DMS 273 treated with DMSO at 0.1 percent for 48 hours (cell line): ENCODE measurements at places on chromosomes 6 and 20.
A peak's percentile ranks its signal among the peaks of the same experiment; 100 is the strongest.

DNA sequence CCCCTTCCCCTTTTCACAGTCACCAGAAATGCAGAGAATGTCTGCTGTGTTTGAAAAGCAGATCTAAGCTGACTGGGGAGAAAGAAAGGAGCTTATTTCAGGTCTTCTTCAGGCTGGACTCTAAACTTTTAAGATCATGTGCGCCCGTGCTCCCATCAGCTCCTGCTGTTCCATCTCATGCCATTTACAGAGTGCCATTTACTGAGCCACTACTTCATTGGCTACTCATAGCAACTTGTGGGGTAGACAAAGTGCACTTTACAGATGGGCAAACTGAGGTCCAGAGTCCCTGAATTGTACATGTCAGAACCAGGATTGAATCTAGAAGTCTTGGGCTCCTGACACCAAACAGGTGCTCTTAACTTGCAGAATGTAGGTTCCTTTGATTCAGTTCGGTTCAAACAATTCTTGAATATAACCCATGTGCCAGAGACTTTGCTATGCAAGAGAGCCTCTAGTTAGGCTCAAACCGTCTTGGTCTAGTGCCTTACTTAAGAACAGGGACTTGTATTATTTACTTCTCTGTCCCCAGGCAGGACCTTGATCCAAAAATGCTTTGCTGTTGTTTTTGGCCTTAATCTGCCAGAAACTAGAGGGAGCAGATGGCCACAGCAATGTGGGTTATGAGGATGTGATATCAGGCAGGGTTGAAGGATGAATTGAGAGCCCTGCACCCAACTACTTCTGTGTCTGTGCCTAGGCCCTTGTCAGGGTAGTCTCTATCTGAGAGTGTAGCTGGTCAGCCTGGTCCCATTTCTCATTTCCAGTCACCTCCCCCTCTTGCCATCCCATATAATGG lies 56.4 kb downstream of the RALY start:
- no peak for DNase-seq

DNA sequence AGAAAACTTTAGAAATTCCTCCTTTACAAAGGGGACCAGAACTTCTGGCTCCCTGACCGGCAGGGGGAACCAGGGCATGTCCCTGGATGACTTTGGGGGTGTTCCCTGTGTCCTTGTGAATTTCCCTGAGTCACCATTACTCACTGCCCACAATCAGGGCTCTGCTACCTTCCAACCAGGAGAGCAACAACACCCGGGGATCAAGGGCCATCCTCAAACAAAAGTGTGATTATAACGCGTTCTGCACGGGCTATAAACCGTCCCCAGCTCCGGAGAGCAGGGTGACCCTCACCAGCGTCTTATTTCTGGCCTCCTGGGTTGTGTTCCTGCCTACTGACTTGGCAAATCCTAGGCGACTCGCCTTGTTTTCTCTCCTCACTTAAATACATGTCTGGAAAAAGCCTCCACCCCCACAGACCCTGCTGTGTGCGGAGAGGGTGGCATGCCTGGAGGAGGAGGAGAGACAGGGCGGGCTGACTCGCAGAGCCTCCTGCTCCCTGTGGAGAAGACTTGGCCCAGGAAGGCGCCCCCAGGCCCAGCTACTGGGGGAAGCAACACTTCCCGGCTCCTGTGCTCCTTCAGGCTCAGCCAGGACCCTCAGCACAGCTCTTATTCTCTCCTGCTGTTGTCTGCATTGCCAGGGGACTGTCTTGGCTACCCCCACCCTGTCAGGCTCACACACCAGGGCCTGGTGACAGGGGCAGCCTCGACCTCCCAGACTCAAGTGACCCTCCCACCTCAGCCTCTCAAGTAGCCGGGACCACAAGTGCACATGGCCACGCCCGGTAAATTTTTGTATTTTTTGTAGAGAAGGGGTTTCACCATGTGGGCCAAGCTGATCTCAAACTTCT lies 54.1 kb downstream of the FGD2 start:
- peak; percentile 80 for DNase-seq

GRCh38 chr20:46757754-46758678 lies 48.6 kb downstream of the SLC2A10 start:
- DNase-seq: peak; percentile 41

DNA sequence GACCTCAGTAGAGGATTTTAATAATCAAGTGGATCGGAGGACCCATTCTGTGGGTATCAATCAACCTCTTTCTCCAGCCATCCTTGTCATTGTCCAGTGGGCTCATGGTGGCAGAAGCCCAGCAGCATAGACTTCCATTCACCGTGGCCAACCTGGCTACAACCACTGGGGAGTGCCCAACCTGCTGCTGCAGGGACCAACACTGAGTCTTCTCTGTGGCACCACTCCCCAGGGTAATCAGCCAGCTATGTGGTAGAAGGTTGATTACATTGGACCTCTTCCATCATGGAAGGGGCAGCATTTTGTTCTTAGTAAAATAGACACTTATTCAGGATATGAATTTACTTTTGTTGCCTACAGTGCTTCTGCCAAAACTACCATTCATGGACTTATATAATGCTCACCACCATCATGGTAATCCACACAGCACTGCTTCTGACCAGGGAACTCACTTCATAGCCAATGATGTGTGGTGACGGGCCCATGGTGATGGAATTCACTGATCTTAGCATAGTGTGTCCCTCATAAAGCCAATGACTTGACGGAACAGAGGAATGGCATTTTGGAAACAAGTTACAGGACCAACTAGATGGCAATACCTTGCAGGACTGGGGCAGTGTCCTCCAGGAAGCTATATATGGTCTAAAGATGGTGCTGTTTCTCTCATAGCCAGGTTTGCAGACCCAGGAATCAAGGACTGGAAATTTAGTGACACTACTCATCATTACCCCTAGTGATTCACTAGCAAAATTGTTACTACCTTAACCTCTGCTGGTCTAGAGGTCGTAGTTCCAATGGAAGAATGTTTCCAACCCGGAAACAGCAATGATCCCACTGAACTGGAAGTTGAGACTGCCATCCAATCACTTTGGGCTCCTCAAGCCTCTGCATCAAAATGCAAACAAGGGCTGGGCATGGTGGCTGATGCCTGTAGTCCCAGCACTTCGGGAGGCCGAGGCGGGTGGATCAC lies 7.6 kb downstream of the CD24 start:
- DNase-seq: no peak

GRCh38 chr6:35634316-35634715 lies 54.4 kb downstream of the FKBP5 start:
- no peak for DNase-seq

DNA sequence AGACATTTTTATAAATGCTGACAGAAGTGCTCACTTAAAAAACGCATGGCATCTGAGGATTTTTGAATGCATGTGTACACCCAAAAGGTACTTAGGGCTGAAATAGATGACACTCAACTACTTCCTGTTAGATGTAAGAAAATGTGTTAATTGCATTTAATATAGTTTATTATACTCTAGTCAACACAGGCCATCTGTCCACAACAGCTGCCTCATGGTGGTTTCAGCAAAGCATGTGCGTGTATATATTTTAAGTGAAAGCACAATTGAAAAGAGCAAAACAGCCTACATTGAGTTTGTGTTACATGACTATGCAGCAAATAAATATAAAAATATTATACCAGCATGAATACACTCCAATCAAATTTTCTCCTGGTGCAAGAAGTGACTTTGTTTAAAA lies 1233.0 kb upstream of the EYS start:
- DNase-seq: no peak

- no peak for DNase-seq
These were observed 80.2 kb downstream of the AFDN start for GRCh38 chr6:167906899-167907298.

DNA sequence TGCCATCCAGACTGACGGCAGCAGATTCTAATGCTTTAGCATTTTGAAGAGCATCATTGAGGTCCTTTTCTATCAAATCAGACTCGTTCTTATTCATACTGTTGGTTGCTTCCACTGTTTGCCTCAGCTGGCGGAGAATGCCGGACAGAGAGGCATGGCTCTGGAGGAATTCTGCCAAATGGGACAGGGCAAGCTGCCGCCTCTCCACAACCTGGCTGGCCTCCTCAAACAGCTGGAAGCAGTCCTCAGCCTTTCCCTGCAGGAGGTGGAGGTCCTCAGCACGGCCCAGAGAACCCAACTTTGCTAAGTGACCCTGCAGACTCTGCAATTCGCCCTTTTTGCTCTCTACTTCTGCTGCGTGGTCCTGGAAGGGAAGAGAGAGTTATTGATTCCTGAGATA lies 220.5 kb downstream of the SYNE1 start:
- no peak for DNase-seq

GRCh38 chr6:52389626-52390360 lies 27.8 kb downstream of the PAQR8 start:
- DNase-seq: no peak

GRCh38 chr20:44596876-44597275 lies 14.5 kb downstream of the PKIG start:
- no peak for DNase-seq

DNA sequence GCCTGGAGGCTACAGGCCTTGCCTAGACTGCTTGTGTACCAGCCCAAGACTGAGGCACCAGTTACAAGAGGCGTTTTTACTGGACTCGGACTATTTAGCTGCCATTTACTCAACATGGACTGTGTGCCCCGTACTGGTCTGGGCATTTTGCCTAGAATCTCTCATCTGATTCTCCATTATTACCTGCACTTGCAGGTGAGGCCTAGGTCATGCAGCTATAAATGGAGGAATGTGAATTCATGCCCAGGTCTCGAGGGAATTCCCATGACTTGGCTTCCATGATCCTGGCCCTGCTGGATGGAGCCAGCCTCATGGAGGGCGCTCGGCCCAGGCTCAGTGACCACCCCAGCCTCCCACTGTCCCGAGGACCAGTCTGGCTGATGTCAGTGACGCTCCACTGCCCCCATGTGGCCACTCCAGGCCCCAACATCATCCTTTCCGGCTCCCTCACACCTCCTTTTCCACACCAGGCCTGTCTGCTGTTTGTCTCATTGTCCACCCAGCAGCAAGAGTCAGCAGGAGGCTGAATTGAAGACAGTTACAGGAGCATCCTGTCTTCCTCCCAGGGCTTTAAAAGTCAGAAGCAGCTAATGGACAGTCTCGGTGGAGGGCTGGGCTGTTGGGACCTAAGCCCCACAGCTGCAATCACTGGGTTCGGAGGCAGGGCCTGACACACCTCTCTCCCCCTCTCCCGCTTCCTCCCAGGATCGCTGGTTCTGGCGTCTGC lies 8.7 kb downstream of the MMP24OS start:
- no peak for DNase-seq

GRCh38 chr6:5684320-5685053 lies 322.2 kb downstream of the NRN1 start:
- DNase-seq: no peak

DNA sequence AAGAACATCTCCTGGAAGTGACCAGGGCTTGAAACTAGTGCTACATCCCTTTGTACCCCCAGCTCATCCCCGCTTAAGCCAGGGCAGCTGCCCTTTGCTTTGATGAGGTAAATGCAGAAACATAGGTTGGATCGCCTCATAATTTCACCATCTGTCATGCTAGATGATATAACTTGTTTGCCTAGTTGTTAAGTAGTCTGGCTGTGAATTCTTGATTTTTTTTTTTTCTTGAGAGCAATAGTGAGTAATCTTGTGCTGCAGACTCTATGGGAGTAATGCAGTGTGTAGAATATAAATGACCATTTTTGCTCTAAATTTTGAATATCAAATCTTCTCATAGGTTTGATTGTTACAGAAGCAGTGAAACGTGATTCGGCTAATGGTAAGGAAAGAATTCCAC lies 4.1 kb downstream of the TRDN start:
- DNase-seq: peak; percentile 31

DNA sequence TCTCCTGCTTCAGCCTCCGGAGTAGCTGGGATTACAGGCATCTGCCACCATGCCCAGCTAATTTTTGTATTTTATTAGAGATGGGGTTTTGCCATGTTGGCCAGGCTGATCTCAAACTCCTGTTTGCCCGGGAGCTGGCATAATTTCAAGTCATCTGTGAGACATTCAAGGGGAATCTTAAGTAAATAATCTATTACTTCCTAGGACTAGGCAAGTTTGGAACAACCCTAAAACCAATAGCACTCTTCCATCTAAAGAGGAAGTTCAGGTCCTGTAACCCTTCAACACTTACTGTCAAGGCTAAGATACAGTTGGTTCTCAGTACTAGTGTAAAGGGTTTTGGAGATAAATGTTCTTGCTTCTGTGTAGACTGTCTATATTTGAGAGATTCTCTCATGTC lies 267.8 kb upstream of the IRAK1BP1 start:
- DNase-seq: no peak

DNA sequence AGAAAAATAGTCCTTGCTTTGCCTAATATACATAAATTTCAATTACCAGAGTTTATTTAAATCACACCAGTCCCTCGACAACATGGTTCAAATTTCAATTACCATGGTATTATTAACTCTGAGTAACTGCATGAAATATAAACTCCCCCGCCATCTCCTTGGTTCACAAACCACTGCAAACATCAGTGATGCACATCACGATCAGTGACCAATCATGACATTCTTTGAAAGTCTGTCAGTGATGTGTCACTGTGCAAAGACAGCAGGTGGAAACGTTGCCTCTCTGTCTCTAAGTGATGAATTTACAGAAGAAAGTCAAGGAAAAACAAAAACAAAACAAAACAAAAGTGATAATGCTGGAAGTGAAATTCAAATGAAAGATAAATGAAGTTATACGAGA lies 86.7 kb downstream of the TASP1 start:
- no peak for DNase-seq

- DNase-seq: no peak
These were observed 55.3 kb downstream of the TFAP2A start for GRCh38 chr6:10359581-10359980.

DNA sequence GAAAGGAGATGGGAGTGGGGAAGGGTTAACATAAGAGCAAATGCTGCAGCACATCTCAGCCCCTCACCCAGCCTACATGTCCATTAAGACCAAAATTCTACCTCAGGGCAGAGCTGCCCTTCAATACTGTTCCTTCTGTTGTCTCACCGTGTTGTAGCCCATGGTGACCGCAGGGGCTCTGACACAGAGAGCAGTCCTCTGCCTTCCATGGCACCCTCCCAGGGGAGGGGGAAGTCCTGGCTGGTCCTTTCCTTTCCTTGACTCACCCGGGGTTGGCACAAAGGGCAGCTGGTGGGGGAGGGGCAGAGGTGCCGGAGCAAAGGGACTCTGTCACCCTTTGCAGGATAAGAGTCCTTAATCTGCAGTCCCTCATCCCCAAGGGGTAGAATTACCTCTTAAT lies 15.2 kb downstream of the NKX2-2 start:
- DNase-seq: no peak

GRCh38 chr6:164025180-164025579 lies 610.7 kb downstream of the QKI start:
- DNase-seq: no peak

DNA sequence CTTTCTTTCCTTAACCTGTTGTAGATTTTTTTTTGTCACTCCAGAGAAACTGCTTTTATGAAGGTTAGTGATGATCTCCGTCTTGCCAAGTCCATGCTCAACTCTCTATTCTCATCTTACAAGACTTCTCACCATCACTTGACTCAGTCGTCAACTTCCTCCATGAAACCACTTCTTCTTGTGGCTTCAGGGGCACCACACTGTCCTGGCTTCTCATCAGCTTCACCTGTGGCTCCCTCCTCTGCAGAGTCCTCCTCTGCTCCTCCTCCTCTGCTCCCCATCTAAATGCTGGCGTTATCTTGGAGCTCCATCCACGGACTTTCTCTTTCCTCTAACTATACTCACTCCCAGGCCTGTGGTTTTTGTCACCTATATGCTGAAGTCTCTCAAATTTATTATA lies 187.5 kb downstream of the BACH2 start:
- DNase-seq: no peak
